Esophagus squamous epithelium (tissue), 5 donors: ENCODE measurements at places on chromosomes 4 and X.

GRCh38 chr4:150569998-150570535 is 11.9 kb upstream of the MAB21L2 start:
- no peak for DNase-seq

DNA sequence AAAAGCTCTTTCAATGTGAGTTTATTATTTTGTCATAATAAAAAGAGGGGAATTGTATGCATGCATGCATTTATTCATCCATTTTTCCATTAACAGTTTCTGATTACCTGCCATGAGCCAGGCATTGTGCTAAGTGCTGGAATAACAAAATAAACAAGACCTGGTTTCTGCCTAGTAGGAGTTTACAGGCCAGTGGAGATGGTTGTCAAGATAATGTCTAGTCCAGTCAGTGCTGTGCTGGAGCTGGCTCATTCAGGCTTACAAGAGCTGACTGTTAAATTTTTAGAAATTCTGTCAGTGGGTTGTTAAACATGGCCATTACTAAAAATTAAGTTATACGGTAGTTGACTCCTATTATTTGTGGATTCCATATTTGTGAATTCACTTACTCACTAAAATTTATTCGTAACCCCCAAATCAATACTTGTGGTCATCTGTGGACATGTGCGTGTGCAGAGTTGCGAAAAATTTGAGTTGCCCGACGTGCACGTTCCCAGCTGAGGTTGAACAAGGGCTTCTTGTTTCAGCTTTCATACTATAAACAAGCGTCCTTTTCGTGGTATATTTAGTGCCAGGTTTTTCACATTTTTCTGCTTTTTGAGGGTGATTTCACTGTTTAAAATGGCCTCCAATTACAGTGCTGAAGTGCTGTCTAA is 172.3 kb upstream of the RPS6KA3 start:
- DNase-seq = no peak

- DNase-seq = no peak
Measured at GRCh38 chr4:16029262-16029661, 54.6 kb downstream of the PROM1 start.

- DNase-seq = no peak
Measured at GRCh38 chr4:138864961-138865720, 150.4 kb upstream of the NOCT start.

GRCh38 chr4:10917566-10917965 is 233.0 kb upstream of the CLNK start:
- DNase-seq = no peak

DNA sequence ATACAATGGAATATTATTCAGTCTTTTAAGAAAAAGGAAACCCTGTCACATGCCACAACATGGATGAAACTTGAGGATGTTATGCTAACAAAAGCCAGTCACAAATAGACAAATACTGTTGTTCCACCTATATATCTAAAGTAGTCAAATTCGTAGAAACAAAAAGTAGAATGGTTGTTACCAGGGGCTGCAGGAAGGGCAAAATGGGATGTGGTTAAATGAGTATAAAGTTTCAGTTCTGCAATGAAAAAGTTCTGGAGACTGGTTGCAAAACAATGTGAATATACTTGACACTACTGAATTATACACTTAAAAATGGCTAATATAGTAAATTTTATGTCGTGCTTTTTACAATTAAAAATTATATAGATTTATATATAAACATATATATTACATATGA is 12.2 kb downstream of the SPOCK3 start:
- no peak for DNase-seq

DNA sequence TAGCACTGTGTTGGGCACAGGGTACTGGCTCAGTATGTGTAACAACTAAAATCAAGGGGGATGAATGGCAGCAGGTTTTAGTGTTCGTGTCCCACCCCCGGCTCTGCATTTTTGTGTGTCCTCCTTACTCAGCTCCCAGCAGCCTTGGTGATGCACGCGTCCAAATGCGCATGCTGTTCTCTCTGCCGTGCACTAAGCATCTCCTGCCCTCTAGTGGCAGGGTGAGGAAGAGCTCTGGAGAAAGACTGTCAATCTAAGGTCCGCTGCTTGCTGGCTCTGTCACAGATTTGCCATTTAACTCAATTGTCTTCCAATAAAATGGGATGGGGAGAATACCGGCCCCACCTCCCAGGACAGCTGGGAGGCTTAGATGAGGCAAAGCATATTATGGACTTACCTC is 61.4 kb downstream of the WFS1 start:
- DNase-seq = no peak

- DNase-seq = no peak
Measured at GRCh38 chrX:101682723-101683122, 23.1 kb upstream of the ARMCX2 start.

- DNase-seq = no peak
Measured at GRCh38 chrX:102658556-102658955, 7.3 kb downstream of the GPRASP1 start.

DNA sequence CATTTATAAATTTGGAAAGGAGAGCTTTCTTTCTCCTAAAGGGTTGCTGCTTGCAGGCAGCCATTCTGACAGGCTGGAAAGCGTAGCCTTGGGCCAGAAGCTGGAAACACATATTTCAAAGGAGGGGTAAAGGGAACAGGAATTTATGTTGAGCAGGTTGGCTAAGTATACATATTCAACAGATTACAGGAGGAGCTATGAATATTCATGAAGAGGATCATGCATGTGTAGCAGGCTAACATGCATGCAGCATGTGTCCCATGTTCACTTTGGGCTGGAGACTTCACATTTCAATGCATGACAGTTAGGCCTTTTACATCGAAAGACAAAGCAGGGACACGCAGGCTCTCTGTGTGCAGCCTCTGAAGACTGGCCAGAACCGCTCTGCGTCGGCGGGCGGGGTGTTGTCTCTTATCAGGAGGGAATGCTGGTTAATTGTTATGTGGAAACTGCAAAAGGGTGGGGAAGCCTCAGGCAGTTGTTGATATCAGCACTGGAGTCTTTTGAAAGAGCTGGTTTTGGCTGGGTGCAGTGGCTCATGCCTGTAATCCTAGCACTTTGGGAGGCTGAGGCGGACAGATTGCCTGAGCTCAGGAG is 31.5 kb downstream of the CASP3 start:
- no peak for DNase-seq

- no peak for DNase-seq
Measured at GRCh38 chrX:119045884-119046283, 26.9 kb upstream of the CT47C1 start.

DNA sequence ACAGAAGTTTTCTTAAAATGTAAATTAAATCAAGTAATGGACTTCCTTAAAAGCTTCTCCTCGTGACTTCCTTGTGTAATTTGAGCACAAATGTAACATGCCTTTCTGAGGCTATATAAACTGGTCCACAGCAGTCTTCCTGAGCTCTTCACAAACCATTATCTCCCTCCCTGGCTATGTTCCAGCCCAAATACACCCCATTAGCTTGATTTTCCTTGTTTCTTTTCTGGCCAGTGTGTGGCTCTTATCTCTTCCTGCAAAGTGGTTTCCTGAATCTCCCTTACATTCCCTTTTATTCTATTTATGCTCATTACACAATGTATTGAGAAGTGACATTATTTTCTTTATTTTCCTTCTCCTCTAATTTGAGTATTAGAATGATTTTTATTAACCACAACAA is 1085.3 kb upstream of the PCDH10 start:
- no peak for DNase-seq

GRCh38 chr4:40228497-40229365 is 31.9 kb downstream of the RHOH start:
- no peak for DNase-seq

- no peak for DNase-seq
Measured at GRCh38 chr4:152508386-152508785, 27.5 kb downstream of the FBXW7 start.
